Stimulated activated CD8-positive, alpha-beta memory T cell treated with anti-CD3 and anti-CD28 coated beads, Interleukin-4, amount 100 ng/mL, for 1 hour (primary cell): ENCODE measurements at places on chromosomes 12 and 14.

GRCh38 chr14:50773632-50774541 lies 57.1 kb downstream of the NIN start:
- DNase-seq = no peak

DNA sequence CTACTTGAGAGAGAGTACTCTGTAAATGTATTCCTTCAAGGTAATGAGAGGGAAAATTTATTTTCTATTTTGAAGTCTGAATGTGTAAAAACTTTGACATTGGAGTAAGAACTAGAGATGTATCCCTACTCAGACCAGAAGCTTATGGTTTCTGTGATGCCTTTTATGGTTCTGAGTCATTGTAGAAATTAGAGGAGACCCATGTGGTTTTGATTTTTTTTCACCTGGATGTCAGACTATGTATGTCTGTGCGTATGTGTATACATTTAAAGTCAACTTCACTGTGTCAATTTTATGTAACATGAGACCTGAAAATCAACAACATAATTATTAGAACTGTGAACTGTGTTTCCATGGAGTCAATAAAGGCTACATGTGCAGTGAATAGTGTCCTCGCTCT lies 302.0 kb downstream of the TRHDE start:
- DNase-seq = no peak

DNA sequence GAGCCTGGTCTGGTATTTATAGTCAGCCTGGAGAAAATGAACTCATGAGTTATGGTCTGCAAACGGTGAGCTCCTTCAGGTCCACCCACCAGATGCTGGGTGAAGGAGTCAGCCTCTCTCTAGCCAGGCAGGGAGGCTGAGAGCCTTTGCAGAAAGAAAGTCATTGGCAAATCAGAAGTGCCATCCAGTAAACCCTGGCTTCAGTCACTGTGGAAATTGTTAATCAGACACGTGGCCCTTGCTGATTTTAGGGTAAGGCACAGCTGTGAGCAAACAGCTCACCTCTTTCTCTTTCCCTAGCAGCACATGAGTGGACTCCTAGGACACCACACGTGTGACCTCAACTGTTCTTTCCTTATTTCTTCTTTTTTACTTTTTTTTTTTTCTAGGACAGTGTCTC lies 44.9 kb downstream of the CHST11 start:
- DNase-seq = no peak

DNA sequence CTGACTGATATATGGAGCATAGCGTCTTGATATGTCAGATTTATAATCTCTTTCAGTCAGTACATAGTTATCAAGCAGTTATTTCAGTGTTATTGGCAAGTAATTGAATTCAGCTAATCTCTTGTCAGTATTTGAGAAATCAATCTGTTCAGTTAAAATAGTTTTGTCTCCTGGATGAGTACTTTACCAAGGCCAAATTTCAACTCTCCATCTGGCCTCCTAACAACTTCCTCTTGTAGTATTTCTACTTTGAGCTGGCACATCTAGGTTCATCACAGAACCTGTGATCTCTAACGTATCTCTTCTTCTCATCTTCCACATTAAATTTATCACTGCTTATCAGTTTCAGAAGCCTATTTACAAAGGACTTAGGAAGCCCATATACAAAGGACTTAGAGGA lies 690.5 kb downstream of the C12orf50 start:
- no peak for DNase-seq
